ENCODE measurements at places on chromosomes 3 and 15. TPM values are rescaled to one million over a fixed set of nuclear protein-coding genes. Genes with fewer than 3 reads are reported as not detected.

DNA sequence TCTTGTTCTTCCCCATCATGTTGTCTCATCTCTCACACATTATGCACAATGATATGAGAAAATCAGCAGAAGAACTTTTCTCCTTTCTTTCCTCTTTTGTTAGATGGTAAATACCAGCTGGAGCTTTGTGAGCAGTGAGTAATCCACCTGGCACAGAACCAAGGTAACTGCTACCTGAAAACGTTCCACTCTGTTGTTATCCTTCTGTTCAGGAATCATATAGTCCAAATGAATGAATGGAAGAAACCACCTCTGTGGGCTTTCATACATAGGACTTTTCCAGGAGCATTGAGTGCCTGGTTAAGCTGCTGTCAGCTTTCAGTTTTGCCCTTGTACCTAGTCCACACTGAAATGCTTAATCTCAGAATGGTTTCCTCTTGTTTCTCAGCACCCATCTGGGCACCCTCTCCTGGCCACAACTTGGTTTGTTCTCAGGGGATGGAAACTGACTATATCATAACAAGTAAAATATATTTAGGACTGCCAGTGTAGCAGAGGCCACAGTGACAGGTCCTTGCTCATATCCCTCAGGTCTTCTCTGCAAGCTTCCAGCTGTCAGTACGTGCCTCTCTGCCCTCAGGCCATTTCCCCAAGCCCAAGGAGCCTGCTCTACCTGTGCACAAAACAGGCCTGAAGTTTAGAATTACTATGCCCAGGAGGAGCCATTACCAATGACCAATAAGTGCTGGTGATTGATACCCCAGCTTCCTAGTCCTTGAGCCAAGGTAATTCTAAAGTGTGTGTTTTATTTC, 23.5 kb upstream of the SLC4A7 start:
- no peaks in the 10 kb centered on the region for H3K27me3 ChIP-seq
- no peak overlapping the region for H3K4me3 ChIP-seq
- no peaks in the 10 kb centered on the region for H3K4me1 ChIP-seq

DNA sequence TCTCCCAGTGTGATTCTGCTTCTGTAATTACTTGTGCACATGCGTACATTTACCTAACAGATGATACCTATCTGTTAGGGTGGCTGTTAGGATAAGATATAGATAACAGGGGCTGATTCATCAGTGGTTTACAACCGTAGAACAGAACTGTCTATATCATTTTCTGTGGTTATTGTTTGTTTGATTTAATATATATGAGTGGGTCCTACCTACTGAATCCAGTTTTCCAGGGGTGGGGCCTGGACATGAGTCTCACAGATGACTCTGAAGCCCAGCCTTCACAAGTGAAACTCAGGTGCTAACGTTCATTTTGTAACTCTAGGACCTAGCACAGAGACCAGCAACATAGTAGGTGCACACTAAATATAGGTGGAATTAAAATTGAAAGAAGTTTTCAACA, 10.4 kb upstream of the ACAP2 start:
- no peaks in the 10 kb centered on the region for H3K36me3 ChIP-seq
- no peak for DNase-seq
- no peaks in the 10 kb centered on the region for H3K4me1 ChIP-seq
- no peaks in the 10 kb centered on the region for H3K27me3 ChIP-seq

- no peaks in the 10 kb centered on the region for H3K27me3 ChIP-seq
- no peak overlapping the region for H3K27ac ChIP-seq
- no peaks in the 10 kb centered on the region for H3K4me1 ChIP-seq
These were observed 109.6 kb upstream of the PHLDB2 start for GRCh38 chr3:111749171-111750170.

TMEM40 gene
- not detected for total RNA-seq

NT5DC2 gene
- 3.9 TPM for total RNA-seq

KCNMB2 gene
- total RNA-seq: 3.3 TPM

DNA sequence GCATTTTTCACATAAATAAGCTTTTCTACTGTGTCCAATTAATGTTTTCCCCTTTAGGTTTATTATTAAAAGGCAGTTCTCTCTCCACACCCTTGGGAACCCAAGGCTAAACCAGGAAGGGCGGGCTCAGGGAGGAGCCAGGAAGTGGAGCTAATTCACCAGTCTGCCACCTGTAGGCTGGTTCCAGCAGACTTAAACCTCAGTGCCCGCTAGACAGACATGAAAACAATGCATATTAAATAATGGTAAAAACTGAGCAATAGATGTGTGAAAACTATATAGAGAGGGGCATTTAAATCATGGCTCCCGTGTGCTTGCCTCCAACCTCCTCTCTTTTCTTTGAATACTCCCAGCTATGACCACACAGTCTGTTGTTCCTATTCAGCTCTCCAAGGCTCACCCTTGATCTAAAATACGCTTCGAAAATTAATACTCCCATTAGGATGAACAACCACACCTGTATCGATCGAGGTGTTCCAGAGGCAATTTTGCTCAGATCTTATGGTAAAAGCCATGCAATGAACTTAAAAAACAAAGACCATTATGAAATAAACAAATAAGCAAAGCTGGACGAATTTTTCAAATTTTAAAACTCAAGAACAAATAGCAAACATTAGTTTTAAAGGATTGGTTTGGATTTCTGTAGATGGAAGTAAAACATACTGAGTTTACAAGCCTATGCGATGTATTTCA, 253.3 kb downstream of the TJP1 start:
- no peaks in the 10 kb centered on the region for H3K27me3 ChIP-seq
- H3K27ac ChIP-seq: no peak overlapping the region
- peak; percentile 72 for DNase-seq
- H3K36me3 ChIP-seq: no peaks in the 10 kb centered on the region

ZNF660 gene
- 1.6 TPM for total RNA-seq

DNA sequence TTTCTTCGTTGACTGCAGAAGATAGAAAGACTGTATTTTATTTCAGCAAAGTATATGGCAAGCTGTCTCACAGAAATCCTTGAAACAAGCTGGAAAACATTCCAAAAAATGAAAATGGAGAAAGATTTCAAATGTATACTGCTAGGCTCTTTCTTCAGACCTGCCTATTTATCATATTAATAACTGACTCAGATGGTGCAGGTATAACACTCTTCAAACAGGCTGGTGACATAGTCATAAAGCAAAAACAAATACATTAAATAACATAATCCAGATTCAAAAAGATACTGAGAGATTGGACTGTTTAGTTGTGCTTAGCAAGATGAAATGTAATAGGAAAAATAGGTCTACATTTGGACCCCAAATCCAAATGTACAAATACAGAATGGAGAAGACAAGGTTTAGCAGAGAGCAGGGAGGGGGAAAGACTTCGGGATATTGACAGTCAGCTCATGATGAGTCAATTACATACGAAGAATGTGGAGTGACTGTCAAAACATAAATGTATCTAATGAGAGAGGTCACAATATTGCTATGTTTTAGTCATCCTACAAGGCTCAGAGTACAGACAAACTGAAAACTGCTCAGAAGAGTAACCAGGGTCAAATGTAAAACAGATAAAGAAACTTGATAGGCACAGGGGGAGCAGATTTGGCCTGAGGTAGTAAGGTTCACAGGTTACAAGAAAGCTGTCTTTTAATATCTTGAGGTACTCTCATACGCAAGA, 88.7 kb downstream of the DMXL2 start:
- no peaks in the 10 kb centered on the region for H3K4me1 ChIP-seq
- no peaks in the 10 kb centered on the region for H3K27me3 ChIP-seq
- H3K27ac ChIP-seq: no peak overlapping the region

DNA sequence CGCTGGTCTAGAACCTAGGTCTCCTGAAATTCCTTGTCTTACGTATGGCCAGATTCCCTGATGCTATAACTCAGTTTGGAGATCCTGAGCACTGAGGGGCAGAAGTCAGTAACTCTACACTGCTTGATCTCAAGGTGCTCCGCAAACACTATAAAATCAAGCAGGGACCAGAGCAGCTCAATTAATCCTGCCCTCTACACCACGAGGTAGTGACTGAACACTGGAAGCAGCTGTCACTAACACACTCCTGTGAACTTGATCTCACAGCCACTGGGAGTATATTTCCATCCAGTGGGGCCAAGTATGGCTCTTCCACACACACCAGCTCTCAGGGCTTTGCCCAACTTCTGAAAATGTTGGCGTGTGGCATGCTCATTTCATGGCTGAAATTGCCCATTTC, 51.0 kb downstream of the EDEM1 start:
- no peaks in the 10 kb centered on the region for H3K4me1 ChIP-seq
- no peaks in the 10 kb centered on the region for H3K36me3 ChIP-seq
- H3K27me3 ChIP-seq: no peaks in the 10 kb centered on the region

GRCh38 chr3:124653071-124653796, 77.0 kb upstream of the UMPS start:
- H3K4me1 ChIP-seq: no peaks in the 10 kb centered on the region
- peaks cover 3% of the 10 kb centered on the region for H3K36me3 ChIP-seq
- no peak overlapping the region for H3K27ac ChIP-seq
- no peak for DNase-seq

ALDH1L1 gene
- 46.3 TPM for total RNA-seq

DNA sequence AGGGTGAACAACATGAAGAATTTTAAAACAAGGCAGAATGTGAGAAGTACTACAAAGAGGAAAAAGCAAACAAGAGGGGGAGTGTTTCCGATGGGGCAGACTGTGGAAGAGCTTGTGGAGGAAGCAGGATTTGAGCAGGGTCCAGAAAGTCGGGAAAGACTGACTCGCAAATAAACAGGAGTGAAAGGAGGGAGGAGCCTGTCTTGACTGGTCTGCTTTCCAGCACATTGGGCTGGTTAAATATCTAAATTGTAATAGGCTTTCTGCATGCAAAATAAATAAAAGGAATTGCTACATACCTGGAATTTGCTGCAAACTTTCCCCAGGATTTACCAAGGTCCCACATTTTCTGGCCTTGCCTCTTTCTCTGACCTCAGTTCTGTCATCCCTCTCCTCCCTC, 132.1 kb downstream of the RORA start:
- no peak overlapping the region for H3K27ac ChIP-seq
- no peaks in the 10 kb centered on the region for H3K27me3 ChIP-seq
- H3K4me1 ChIP-seq: no peaks in the 10 kb centered on the region
- no peak for DNase-seq
- H3K4me3 ChIP-seq: no peak overlapping the region
- no peaks in the 10 kb centered on the region for H3K36me3 ChIP-seq

Measured in pancreas (tissue), 10 donors.